ENCODE measurements at places on chromosomes 11 and 22. TPM values are rescaled to one million over a fixed set of nuclear protein-coding genes. Genes with fewer than 3 reads are reported as not detected.

MGAT3 gene
- not detected for total RNA-seq

PRR33 gene
- not detected for total RNA-seq

MOV10L1 gene
- total RNA-seq: 46.7 TPM

CALCB gene
- total RNA-seq: not detected

OSM gene
- total RNA-seq: not detected

RIMBP3C gene
- total RNA-seq: 0.19 TPM

MPEG1 gene
- not detected for total RNA-seq

SAA4 gene
- not detected for total RNA-seq

TEX12 gene
- 0.29 TPM for total RNA-seq

VPREB1 gene
- total RNA-seq: not detected

CHRM1 gene
- total RNA-seq: not detected

TMEM132A gene
- total RNA-seq: 59.2 TPM

Measured in vein endothelial cell (primary cell).